ENCODE measurements at places on chromosomes 7 and 10. TPM values are rescaled to one million over a fixed set of nuclear protein-coding genes. Genes with fewer than 3 reads are reported as not detected.
A peak's percentile ranks its signal among the peaks of the same experiment; 100 is the strongest.

DNA sequence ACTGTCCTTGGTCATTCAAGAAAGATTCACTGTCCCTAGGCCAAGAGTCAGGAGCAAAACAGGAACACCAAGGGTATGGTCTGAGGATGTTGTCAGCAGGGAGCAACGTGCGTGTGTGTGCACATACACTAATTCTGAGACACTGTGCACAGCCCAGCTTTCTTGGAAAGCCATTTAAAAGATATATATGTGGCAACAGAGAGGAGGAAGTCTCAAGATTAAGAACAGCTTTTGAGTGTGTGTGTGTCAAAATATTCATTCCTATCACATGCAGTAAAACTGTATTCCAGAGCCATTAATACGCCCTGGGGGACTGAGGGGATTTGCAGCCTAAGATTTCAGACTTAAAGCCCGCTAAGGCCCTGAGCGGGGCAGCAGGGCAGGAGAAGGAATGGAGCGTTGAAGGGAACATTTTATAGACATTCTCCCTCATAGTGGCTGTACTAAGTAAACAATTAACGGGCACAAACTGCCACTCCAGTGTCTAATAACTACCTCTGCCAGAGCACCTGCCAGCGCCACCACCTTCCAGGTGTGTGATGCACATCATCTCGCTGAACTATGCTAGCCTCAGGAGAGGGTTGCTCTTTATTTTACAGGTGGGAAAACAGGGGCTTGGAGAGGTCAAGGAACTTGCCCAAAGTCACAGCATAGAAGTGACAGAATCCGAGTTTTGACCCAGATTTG is 2.0 kb downstream of the NOD1 start:
- H3K27ac ChIP-seq = peak overlapping the region; percentile 30
- no peaks in the 10 kb centered on the region for H3K36me3 ChIP-seq
- H3K4me3 ChIP-seq = no peak overlapping the region
- no peaks in the 10 kb centered on the region for H3K27me3 ChIP-seq

DNA sequence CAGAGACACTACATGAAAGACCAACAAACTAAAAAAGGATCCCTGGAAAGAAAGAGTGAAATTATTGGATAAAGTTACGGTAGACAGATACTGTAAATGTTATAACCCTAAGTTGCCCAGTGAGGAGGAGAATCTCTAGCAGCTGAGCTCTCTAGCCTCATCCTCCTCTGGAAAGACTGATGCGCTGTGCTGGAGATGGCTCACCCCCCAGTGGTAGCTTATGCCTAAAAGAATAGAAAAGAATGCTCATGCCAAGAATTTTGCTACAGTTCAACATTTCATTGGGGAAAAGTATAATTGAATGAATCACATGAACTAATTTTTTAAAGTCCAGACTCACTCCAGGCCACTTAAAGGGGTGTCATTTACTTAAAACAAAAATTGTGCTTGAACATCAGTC is 50.8 kb upstream of the RNF32 start:
- H3K27ac ChIP-seq = no peak overlapping the region
- no peak for DNase-seq
- H3K4me1 ChIP-seq = no peaks in the 10 kb centered on the region
- H3K4me3 ChIP-seq = no peak overlapping the region
- no peaks in the 10 kb centered on the region for H3K36me3 ChIP-seq

The HTR7 gene
- total RNA-seq = 0.38 TPM

The LFNG gene
- total RNA-seq = 18.4 TPM

- H3K4me1 ChIP-seq = peaks cover 10% of the 10 kb centered on the region
- H3K27me3 ChIP-seq = no peaks in the 10 kb centered on the region
- no peaks in the 10 kb centered on the region for H3K36me3 ChIP-seq
- no peak for DNase-seq
- H3K27ac ChIP-seq = no peak overlapping the region
- no peak overlapping the region for H3K4me3 ChIP-seq
These were observed 14.1 kb downstream of the CUL1 start for GRCh38 chr7:148712678-148713329.

DNA sequence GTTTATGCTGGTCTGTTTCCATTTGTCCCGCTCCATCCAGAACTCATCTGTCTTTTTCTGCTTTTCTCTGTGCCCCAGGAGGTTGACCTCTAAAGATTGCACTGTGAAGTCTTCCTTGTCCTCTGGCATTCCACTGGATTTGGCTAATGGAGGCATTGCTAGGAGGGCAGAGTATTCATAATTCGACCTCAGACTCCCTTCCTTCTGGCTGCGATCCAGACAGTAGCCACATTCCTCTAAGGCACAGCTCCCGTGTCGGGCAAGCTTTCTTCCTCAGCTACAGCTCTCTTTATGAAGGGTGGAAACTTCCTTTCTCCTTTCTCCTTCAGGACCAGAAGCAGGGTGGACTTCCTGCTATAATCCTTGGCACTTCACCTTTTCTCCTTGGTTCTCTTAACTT is 175.9 kb downstream of the BAMBI start:
- no peak overlapping the region for H3K27ac ChIP-seq
- peaks cover 11% of the 10 kb centered on the region for H3K4me1 ChIP-seq

The ZPBP gene
- 0.22 TPM for total RNA-seq

- no peak overlapping the region for H3K4me3 ChIP-seq
- no peaks in the 10 kb centered on the region for H3K27me3 ChIP-seq
- DNase-seq = peak; percentile 15
- no peak overlapping the region for H3K27ac ChIP-seq
- H3K4me1 ChIP-seq = no peaks in the 10 kb centered on the region
- H3K36me3 ChIP-seq = no peaks in the 10 kb centered on the region
These were observed 115.3 kb upstream of the WDR11 start for GRCh38 chr10:120735773-120736371.

- H3K27ac ChIP-seq = no peak overlapping the region
- no peaks in the 10 kb centered on the region for H3K4me1 ChIP-seq
- no peak overlapping the region for H3K4me3 ChIP-seq
- H3K36me3 ChIP-seq = no peaks in the 10 kb centered on the region
- H3K27me3 ChIP-seq = no peaks in the 10 kb centered on the region
- DNase-seq = no peak
These were observed 19.9 kb downstream of the ANTXRL start for GRCh38 chr10:46306516-46307184.

DNA sequence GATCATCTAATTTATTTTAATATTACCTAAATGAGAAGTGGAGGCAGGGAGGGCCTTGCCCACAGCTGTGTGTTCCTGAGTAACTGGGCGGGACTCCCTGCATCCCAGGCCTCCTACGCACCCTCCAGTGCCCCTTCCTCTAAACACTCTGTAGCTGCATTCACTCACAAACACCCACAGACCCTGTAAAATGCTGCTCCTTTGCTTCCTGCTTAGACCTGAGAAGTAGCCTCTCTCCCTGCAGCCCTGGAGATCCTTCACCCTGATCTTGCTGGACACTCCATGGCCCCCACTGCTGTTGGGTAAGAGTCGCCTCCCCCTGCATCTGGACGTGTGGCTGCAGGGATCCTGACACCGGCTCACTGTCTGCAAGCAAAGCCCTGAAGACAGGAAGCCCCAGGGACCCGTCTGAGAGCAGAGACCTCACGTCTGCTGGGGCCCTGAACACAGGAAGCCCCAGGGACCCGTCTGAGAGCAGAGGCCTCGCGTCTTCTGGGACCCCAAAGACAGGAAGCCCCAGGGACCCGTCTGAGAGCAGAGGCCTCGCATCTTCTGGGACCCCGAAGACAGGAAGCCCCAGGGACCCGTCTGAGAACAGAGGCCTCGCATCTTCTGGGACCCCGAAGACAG is 589.8 kb downstream of the DNAJB6 start:
- H3K27me3 ChIP-seq = no peaks in the 10 kb centered on the region
- DNase-seq = no peak
- no peak overlapping the region for H3K4me3 ChIP-seq
- H3K4me1 ChIP-seq = no peaks in the 10 kb centered on the region

DNA sequence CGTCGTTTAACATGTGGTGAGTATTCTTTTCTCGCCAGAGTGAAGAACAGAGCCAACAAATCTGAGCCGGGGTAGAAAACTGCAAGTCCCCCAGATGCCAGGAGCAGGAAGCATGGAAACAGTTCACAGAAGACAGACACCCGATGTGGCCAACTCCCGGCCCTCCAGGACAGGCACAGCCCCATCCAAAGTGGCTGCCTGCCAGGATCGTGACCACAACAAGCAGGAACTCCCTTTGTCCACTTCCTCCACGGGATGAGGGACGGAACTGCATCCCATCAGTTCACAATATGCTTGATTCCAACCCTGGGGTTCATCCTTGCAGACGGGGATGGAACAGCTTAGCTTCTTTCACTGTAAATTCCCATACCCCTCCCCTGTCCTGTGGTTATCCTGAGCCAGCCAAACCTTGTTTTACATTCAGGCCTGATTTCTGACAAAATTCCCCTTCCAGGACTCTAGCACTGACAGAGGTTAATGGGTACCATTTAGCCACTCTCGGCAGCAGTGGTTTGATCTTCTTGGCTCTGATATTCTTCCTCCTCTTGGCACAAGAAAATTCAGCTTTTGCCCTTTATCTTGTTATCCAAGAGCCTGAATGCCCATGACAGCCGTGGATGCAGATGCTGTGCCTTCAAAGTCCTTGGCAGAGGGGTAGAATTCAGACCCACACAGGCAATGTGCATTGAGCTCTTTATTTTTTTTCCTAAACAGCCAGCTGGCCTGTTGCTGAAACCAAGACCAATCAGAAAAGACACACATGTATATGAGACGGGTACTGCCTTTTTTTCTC is 105.5 kb upstream of the FAM204A start:
- peak; percentile 36 for DNase-seq
- no peaks in the 10 kb centered on the region for H3K4me1 ChIP-seq
- H3K36me3 ChIP-seq = no peaks in the 10 kb centered on the region
- no peak overlapping the region for H3K27ac ChIP-seq
- no peaks in the 10 kb centered on the region for H3K27me3 ChIP-seq

The FAM237B gene
- not detected for total RNA-seq

- no peaks in the 10 kb centered on the region for H3K4me1 ChIP-seq
- H3K27ac ChIP-seq = no peak overlapping the region
- H3K36me3 ChIP-seq = no peaks in the 10 kb centered on the region
- H3K27me3 ChIP-seq = no peaks in the 10 kb centered on the region
- DNase-seq = no peak
These were observed 50.9 kb downstream of the ADAM12 start for GRCh38 chr10:126337251-126337810.

The HOXA5 gene
- total RNA-seq = 38.0 TPM

The CLCN1 gene
- total RNA-seq = 0.35 TPM

GRCh38 chr7:150945171-150945852 is 32.8 kb downstream of the KCNH2 start:
- no peaks in the 10 kb centered on the region for H3K27me3 ChIP-seq
- no peak overlapping the region for H3K27ac ChIP-seq
- H3K36me3 ChIP-seq = no peaks in the 10 kb centered on the region
- H3K4me3 ChIP-seq = no peak overlapping the region
- H3K4me1 ChIP-seq = no peaks in the 10 kb centered on the region

GRCh38 chr7:114765331-114766040 is 156.4 kb upstream of the MDFIC start:
- H3K4me3 ChIP-seq = no peak overlapping the region
- no peak for DNase-seq
- H3K27me3 ChIP-seq = no peaks in the 10 kb centered on the region
- H3K36me3 ChIP-seq = no peaks in the 10 kb centered on the region

The DYDC2 gene
- total RNA-seq = 0.57 TPM

The OR2A1 gene
- not detected for total RNA-seq

The SORBS1 gene
- total RNA-seq = 91.7 TPM

DNA sequence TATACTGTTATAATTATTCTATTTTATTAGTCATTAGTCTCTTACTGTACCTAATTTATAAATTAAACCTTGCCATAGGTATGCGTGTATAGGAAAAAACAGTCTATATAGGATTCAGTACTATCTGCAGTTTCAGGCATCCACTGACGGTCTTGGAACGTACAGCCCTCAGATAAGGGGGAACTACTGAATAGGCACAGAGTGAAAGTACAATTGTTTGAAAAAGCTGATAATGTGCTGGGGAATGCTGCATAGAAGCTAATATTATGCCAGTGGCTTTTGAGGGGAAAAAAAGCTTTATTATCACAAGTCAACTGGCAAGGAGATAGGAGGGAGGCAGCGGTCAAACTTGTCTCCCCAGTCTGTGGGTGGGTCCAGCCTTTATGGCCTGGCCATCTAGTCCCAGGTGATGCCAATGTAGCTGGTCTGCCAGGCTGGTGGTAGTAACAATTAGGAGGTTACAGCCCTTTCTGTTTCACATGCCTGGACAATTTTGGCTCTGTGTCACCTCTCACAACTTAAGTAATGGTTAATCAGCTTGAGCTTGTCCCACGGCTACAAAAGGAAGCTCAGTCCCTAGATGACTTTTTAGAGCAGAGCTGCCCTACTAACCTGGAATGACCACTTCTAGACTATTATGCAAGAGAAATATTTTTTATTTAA is 8.3 kb upstream of the FMC1 start:
- no peaks in the 10 kb centered on the region for H3K4me1 ChIP-seq
- no peaks in the 10 kb centered on the region for H3K36me3 ChIP-seq
- no peak overlapping the region for H3K4me3 ChIP-seq
- no peaks in the 10 kb centered on the region for H3K27me3 ChIP-seq

DNA sequence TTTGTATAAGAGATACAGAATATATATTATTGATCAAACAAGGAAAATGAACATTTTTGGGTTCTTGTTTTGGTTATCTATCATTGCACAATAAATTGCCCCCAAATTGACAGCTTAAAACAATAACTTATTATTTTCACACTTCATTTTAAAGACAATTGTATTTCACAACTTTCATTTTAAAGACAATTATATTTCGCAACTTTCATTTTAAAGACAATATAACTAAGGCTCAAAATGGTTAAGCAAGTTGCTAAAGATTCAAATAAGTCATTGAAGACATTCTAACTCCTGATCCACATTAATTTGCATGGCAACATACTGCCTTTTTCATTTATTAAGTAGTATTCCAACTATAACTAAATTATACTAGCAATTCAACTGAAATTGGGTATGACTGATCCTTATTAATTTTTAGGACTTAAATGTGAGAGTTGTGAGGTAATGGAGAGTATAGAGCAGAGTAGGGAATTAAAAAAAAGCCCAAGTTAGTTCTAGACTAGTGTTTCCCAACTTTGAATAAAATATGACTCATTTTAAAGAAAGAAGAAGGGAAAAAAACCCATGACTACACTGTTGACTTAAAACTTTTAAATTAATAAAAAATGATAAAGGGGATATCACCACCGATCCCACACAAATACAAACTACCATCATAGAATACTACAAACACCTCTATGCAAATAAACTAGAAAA is 9.9 kb upstream of the STEAP2 start:
- H3K27me3 ChIP-seq = no peaks in the 10 kb centered on the region
- no peak overlapping the region for H3K4me3 ChIP-seq
- no peaks in the 10 kb centered on the region for H3K4me1 ChIP-seq

The GIMAP7 gene
- total RNA-seq = 43.6 TPM

GRCh38 chr10:71268758-71269157 is 50.3 kb upstream of the SLC29A3 start:
- H3K4me1 ChIP-seq = peaks cover 20% of the 10 kb centered on the region
- no peak for DNase-seq
- H3K27me3 ChIP-seq = no peaks in the 10 kb centered on the region

All from kidney (tissue), 22 donors.